ENCODE measurements at places on chromosomes 16 and 17.

DNA sequence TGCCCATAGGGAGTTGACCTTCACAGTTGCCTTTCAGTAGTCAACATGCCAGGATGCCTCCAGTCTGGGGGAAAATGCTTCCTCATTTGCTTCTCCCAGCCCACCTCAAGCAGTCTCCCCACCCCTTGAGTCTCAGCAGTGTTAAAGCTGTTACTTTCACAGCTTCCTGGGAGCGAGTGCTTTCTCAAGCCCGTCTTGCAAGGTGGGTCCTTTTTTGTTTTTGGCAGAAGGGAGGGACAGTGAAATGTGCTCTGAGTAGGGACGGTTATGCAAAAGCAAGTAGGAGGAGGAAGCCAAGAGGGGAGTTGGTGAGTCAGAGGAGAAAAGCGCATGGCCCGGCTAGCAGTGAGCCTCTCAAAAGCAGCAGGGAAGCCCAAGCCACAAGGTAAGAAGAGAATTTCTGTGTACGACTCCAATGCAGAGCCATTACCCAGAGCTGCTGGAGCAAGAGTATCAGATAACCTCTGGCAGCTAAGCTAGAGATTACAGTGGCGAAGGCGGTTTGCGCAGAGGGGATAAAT lies at the start of gene CHST4:
Gene CHST4, plus strand, starts transcription at position 316 of the 521 bp plus-strand sequence. CDS start 10,252 bp downstream, outside the sequence.
- no peak for DNase-seq

DNA sequence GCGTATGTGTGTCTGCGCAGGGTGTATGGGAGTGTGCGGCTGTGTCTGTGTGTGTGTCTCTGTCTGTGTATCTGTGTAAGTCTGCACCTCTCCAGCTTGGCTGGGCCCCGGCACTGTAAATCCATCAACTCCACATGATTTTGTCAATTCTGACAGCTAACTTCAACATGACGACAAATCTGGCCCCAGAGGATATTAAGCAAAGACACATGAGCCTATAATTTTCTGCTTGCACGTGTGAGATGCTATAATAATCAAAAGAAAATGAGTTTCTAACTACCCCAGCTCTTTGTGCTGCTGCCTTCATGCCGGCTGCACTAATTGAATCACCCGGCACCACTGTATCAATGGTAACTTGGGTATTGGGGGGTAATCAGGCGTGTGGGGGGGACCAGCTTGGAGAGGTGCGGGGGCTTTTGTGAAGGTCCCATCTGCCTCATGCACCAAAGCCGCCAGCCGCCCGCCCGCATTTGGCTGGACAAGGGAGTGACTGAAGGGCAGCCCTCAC lies 57.6 kb upstream of the LHX1 start:
- no peak for DNase-seq

DNA sequence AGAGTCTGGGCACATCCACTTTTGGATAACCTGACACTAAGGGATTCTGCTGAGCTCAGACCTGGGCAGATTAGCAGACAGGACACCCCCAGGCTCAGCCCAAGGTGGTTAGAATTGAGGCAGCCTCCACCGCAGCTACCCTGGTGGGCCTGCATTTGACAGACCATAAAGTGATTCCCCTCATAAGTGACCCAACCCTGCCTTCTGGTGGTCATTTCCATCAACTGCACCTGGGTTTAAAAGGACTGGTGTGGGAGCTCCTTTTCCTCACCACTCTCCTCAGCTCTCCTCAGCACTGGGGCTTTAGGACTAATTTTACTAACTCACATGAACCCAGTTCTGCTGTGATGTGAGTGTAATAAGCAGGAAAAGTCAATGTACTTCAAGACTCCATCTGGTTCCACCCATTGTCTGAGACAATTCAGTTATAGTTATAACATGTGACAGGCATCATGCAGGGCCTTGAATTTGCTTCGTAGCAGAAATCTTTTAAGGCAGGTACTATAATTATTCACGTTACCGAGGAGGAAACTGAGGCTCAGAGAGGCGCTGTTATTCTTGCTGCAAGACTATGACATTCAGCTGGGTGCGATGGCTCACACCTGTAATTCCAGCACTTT lies 42.5 kb downstream of the MYH3 start:
- peak; percentile 21 for DNase-seq

DNA sequence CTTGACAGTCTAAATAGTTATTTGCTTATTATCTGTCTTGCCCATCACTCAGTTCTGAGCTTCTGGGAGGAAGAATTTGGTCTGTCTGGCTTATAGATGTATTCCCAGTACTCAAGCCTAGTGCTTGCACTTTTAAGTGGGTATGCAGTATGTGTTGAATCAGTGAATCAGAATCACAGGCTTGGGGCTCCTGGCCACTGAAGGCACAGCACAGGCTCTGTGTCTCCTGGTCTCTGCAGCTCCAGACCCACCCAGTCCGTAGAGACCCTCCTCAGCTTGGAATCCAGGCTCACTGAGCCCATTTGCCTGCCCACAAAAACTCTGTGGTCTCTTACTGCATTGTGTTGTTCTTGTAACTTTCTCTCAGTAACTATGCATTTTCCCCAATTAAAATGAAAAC lies 19.3 kb upstream of the CFAP20 start:
- DNase-seq = no peak

GRCh38 chr16:4138713-4139112 lies 22.5 kb upstream of the ADCY9 start:
- DNase-seq = no peak

DNA sequence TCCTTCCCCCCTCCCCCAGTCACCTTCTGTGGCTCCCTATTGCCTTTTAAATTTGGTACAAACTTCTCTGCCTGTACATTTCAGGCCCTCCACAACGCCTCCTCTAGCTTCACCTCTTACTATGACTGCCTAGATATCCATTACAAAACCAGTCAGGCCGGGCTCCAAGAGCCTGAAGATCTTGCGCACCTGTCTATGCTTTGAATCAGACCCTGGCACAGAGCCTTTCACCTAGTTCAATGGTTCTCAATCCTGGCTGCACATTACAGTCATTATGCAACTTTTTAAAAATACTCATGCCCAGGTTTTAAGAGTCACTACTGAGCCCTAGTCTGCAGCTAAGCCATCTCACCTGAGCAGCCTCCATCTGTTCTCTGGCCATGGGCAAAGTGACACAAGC lies 1.6 kb upstream of the GAS7 start:
- DNase-seq = no peak

DNA sequence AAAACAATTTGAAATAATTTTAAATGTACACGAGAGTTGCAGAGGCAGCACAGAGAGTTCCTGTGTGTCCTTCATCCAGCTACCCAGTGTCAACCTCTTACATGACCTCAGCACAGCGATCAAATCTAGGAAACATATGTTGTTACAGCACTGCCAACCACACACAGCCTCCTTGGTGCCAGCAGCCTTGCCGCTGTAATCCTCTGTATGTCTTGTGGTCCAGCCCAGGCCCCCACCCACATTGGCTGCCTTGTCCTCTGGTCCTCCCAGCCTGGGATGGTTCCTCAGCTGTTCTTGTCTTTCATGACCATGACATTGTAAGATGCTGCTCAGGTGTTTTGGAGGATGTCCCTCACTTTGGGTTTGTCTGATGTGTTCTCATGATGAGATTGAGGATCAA lies 178.0 kb downstream of the RPTOR start:
- no peak for DNase-seq

DNA sequence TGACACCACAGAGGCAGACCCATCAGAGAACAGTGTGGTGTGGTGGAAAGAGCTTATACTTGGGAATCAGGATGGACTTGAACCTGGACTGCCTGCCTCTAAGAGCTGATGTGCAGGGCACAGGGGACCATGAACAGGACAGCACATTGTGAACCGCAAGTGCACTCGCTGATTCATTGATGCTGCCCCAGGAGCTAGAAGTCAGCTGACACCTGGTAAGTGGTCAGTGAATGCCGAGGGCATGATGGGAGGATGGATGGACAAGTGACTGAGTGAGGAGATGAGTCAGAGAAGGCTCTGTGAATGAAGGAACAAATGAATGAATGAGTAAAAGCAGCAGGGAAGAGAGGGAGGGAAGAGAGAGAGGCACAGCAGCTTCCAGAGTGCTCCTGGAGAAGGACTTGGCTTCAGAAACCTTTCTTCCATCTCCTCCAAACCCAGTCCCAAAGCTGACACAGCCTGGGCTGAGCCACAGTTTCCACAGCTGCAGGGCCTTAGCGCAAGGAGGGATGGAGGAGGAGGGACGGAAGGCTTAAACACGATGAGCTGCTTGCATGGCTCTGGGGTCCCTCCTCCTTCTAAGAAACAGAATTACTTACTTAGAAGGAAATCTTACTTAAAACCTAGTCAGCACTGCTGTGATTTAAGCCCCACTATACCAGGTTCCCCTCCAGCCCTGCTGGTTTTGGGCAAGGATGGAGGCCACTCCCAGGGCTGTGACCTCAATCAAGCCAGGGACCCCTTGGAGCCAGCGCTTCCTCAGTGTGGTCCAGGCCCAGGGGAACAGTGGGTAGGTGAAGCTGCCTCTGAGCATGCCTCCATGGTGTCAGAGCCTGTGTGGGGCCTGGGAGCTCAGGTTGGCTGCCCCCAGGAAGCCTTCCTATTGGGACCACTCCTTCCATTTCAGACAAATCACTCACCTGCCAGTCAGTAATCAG lies 184.6 kb downstream of the TMEM132E start:
- no peak for DNase-seq

GRCh38 chr17:77601054-77601979 lies 357.2 kb upstream of the TNRC6C start:
- DNase-seq = no peak

DNA sequence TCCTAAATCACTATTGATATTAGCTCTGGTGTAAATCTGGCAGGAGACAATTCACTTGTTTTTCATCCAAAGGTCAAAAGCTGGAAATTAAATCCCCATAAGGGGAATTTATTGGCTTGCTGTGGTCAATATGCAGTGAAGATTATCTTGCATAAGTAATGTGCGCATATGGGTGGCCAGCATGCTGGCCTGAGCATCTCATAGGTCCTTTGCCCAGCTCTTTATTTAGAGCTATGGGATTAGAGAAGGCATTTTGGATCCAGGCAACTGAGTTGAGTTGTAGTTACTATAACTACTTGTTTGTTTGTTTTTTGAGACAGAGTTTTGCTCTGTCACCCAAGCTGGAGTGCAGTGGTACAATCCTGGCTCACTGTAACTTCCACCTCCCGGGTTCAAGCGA lies 110.7 kb downstream of the AATF start:
- DNase-seq = no peak

GRCh38 chr17:76791053-76791980 lies 53.4 kb downstream of the MFSD11 start:
- DNase-seq = peak; percentile 46

- DNase-seq = no peak
Observed at GRCh38 chr17:49762151-49762941, 1.6 kb downstream of the FAM117A start.

DNA sequence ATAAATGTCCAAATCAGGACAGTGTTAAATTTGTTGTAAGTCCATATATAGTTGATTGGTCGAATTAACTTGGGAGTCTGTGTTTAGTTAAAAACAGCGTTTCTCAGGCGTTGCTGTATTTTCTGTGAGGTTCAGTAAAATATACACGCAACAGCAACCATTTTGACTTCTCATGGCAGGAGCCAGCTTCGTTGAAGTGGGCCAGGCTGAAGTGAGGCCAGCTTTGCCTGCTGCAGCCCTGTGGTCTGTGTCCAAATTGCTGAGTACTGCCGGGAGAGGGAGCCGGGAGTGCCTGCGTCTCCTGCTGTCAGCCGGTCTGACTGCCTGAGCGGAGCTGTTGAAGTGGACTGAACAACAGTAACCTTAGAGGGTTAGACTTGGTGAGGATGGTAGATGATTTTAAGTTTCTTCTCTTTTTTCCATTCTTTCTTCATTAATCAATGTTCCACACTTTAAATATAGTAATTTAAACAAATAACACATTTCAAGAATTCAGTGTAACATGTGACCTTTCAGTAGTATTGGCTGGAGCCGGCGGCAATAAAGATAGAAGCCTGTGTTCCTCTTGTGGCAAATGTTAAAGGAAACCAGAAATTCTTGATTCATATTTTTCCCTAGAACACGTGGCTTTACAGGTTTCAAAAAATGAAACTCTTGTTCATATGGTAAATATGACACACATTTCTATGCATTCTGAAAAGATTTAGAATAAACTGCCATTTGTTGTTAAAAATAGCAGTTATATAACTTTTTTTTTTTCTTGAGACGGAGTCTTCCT lies 37.0 kb upstream of the ZNF750 start:
- no peak for DNase-seq

GRCh38 chr17:75271233-75271954 lies 363 bp upstream of the MIF4GD start:
- peak; percentile 89 for DNase-seq

- DNase-seq = no peak
Observed at GRCh38 chr17:40067710-40068109, 4.9 kb downstream of the THRA start.

GRCh38 chr16:84928679-84929420 lies 82.5 kb downstream of the ZDHHC7 start:
- no peak for DNase-seq

- DNase-seq = no peak
Observed at GRCh38 chr16:87621976-87622713, 19.8 kb downstream of the JPH3 start.

GRCh38 chr16:66824006-66824405 lies 6.8 kb downstream of the NAE1 start:
- DNase-seq = no peak

DNA sequence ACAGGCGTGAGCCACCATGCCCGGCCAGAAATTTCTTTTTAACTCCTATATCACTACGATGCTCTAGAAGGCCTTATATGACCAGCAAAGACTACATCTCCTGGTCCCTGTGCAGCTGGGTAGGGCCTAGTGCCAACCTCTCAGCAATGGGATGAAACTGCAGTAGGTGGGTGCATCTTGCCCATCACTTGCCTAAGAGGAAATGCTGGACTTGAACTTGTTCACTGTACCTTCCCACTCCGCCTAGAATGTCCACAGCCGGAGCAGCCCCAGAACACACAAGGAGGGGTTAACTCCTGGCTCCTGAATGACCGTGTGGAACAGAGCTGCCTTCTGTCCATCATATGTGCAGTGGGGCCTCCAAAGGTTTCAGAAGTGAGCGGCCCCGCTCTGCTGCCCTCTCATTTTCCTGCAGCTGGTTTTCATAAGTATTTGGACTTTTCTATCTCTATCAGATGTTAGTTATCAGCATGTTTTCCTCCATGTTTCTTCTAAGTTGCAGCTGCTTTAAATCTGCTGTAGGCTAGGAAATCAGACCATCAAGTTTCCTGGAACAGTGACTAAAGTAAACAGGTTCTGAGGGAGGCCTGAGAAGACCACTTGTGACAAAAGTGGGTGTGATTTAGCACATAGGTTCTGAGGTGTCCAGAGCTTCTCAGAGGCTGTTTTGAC lies 52.5 kb downstream of the WSB1 start:
- DNase-seq = no peak

All from activated T-cell treated with anti-CD3 and anti-CD28 coated beads, Interleukin-2, amount 50 U/mL, for 72 hours (primary cell).